OCI-M1 (cell line): ENCODE measurements at places on chromosomes 3 and 15.

- no peak for DNase-seq
These were observed 46.6 kb upstream of the FHIT start for GRCh38 chr3:61297821-61298220.

GRCh38 chr3:173986861-173987410 lies 589.4 kb downstream of the NLGN1 start:
- DNase-seq, result no peak

DNA sequence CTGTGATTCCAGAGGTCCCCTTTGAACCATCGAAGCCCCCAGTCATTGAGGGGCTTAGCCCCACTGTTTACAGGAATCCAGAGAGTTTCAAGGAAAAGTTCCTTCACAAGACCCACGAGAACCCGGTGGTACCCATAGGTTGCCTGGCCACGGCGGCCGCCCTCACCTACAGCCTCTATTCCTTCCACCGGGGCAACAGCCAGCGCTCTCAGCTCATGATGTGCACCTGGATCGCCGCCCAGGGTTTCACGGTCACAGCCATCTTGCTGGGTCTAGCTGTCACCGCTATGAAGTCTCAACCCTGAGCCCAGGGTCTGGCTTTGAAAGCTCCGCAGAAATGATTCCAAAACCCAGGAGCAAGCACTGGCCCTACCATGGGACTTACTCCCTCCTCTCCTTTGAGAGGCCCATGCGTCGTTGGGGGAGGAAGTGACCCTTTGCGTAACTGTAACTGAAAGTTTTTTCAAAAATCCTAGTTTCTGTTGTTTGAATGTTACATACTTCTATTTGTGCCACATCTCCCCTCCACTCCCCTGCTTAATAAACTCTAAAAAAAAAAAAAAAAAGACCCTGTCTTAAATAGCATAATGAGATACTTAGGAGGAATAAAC lies 85.1 kb upstream of the CSPG5 start:
- DNase-seq, result no peak

GRCh38 chr3:17160597-17160996 lies 275.8 kb downstream of the PLCL2 start:
- no peak for DNase-seq

GRCh38 chr3:42535981-42536784 lies 33.7 kb downstream of the VIPR1 start:
- DNase-seq, result peak; percentile 50

DNA sequence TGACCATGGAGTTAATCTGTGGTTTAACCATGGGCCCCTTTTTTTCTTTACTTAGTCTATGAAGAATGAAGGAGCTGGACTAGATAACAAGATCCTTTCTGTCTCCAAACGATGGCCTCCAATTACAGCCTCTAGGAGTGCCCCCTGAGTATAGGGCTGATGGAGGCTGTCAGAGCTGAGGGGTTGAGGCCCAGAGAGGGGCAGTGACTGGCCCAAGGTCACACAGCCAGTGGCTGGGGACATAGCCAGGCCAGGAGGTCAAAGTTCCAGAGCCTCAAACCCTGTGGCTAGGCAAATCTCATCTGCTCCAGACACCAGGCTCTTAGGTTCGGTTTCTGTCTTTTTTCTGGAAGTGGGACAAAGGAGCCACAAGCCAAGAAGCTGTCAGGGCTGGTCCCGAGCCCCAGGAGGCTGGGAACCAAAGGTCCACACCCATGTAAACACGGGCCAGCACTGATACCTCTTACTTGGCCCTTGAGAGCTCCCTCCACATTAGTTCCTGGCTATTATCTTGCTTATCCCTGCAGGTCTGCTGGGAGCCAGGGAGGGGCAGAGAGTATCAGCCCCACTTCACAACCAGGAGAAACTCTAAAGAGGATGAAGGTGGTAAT lies 10.3 kb downstream of the RHOV start:
- no peak for DNase-seq

- DNase-seq, result no peak
These were observed 771.1 kb upstream of the GRM7 start for GRCh38 chr3:6089780-6090179.

GRCh38 chr3:23442598-23443383 lies 239.7 kb downstream of the UBE2E2 start:
- DNase-seq, result peak; percentile 66

DNA sequence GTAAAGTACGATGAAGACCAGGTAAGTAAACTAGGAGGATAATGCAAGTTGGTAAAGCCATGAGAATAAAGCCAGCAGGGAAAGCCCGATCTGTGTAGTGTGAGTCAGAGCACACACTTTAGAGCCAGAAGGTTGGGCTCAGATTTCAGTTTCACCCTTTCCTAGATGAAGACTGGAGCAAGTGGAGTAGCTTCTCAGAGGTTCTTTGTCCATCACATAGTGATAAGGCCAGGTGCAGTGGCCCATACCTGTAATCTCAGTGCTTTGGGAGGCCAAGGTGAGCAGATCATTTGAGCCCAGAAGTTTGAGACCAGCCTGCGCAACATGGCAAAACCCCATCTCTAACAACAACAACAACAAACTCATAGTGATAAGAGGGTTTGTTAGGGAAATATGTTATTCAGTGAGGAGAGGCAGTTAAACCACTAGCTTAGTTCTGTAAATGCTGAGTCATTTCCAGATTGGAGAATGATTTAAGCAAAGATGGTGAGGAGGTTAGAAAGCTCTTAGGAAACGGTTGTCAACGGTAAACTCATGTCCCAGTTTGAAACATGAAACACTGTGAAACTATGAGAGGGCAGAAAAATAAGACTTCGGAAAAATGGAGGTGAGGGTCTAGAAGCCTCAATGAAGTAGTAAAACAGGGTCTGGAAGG lies 39.0 kb downstream of the IL12A start:
- peak; percentile 78 for DNase-seq

DNA sequence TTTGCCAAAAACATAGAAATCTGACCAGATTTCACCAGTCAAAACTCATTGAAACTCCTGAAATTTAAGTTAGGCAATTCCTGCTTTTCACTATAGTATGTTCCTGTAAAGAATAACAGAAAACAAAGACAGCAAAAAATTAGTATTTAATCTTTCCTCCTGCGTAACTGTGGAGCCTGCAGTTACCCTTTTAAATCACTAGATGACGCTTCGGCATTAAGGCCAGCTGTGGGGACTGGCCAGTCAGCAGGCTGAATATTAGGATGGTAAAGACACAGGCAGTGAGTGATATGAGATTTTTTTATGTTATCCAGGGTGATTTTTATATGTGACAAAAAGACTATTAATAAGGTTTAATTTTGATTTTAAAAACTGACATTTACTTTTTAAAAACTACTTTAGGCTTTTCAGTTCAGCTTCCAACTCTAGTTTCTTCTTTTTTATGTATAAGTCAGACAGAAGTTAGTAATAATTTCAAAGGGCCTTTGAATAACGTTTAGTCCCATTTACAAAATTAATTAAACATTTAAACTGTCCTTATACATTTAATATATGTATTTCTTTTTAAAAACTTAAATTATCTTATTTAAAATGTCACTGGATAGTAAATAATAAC lies 165.1 kb downstream of the PPM1L start:
- DNase-seq, result peak; percentile 53

- DNase-seq, result no peak
These were observed 204.3 kb upstream of the SLC2A2 start for GRCh38 chr3:171230865-171231264.

GRCh38 chr15:85475317-85475701 lies 94.9 kb downstream of the AKAP13 start:
- DNase-seq, result peak; percentile 28
